Tongue (tissue), 3 donors: ENCODE measurements at places on chromosomes 4 and X. TPM values are rescaled to one million over a fixed set of nuclear protein-coding genes. Genes with fewer than 3 reads are reported as not detected.

RAB39B gene
- total RNA-seq, result 0.51 TPM

IGSF1 gene
- total RNA-seq, result 69.3 TPM

CYLC1 gene
- not detected for total RNA-seq

CXCR3 gene
- 0.92 TPM for total RNA-seq

CCDC160 gene
- 3.0 TPM for total RNA-seq

F11 gene
- 0.62 TPM for total RNA-seq

ADH1C gene
- total RNA-seq, result 9.0 TPM

DMP1 gene
- not detected for total RNA-seq

NCAPG gene
- 15.6 TPM for total RNA-seq

IRF2 gene
- 26.5 TPM for total RNA-seq

TMPRSS11B gene
- total RNA-seq, result 84.9 TPM

RUFY3 gene
- 85.4 TPM for total RNA-seq

LNX1 gene
- total RNA-seq, result 10.7 TPM

RAB41 gene
- not detected for total RNA-seq

HAUS3 gene
- 19.4 TPM for total RNA-seq

MAGEA2B gene
- total RNA-seq, result not detected

RBM46 gene
- not detected for total RNA-seq

PFKFB1 gene
- total RNA-seq, result 0.21 TPM

LUZP4 gene
- total RNA-seq, result not detected

LONRF3 gene
- 9.5 TPM for total RNA-seq

EBP gene
- total RNA-seq, result 22.8 TPM
